ENCODE measurements at places on chromosomes 16 and 17.

DNA sequence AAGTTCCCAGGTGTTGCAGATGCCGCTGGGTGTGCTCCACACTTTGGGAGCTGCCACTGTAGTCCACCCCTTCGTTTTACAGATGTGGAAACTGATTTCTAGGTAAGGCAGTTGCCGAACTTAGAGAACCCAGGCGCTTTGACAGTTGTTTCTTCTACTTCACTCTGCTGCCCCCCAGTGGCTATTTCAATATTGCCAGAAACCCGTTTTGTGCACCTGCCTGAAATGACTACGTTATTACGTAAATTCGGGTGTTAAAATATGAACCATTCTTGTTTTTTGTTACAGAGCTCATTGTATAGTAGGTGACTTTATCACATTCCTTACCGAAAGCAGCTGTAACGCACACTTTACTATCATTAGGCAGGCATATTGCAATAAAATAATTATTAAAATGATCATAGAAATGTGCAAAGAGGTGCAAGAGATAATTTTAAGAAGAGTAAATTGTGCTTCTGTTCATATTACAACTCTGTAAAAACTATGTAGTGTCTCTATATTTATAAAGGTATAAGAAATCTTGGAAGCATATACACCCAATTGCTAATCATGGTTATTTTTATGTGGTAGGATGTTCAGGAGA lies 44.9 kb downstream of the OTOA start:
- DNase-seq: peak; percentile 11

- DNase-seq: no peak
Observed at GRCh38 chr16:2173916-2174315, 18.3 kb downstream of the TRAF7 start.

DNA sequence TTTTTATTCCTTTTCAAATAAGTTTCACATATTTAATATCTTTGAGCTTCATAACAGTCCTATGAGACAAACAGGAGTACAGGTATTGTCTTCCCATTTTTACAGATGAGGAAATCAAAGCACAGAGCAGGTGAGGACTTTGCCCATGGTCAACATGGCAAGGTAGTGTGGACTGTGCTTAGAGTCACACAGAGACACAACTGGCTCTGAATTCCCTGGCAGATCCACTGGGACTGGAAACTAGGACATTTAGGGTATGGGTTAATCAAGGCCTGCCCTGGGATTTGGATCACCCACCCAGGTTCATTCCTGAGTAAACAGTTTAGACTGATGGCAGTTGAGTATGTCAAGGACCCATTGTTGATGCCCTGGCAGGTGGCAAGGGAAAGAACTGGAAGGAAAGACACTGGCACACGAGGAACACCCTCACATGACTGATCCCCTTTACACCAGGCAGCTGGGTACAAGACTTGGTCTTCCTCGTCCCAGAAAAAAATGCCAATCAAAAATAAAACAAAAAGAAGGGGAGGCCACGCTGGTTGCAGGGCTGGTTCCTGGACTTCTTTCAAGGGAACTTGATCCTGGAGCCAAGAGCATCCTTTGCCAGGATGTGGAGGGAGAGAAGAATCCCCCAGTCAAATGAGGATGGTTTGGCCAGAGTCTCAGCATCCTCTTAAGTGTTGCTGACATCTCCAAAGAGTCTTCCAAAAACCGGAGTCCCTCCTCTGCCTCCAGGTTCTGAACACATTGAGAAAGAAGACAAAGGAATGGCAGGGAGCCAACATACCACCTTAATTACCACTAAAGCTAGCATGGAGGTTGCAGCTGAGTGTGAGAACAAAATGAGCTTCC lies 34.9 kb downstream of the CHD9 start:
- DNase-seq: no peak

DNA sequence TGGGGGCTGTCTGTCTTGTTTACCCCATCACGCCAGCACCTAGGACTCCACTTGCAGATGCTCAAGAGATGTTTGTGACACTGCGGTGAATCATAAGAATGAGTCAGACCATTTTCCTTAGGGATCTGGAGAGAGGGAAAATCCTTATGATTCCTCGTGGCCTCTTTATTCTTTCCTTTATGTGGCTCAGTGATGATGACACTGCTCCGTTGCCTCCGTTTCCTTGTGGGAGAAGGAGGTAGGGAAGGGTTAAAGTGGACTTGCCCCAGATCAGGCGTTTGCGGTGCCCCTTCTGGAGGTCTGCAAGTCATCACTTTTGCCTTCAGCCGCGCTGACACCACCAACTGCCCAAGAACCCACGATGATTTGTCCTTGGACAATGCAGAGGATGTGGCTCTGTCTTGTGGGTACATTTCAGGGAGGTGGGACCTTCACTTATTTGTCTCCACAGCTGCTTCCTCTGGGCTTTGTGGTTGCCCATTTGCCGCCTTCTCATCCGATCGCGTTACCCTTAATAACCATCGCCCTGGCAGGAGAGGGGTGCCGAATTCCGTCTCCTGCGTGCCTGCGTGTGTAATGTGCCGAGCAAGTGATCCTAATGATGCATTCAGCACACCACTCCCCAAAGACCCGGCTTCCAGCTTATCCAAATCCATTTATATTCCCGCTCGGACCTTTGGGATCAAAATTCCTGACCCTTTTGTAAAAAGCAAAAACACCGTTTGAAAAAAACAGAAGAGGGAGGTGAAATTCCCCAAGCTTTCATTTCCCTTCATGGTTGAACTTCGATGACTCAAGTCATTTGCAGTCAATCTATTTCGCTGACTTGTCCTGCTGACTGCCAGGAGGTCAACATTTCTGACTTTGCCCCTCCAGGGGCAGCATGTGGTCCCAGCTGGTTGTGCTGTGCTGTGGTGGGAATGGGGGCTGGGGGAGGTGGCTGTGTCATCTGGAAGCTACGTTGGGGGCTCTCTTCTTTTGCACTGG lies 87.2 kb upstream of the IRX3 start:
- DNase-seq: no peak

DNA sequence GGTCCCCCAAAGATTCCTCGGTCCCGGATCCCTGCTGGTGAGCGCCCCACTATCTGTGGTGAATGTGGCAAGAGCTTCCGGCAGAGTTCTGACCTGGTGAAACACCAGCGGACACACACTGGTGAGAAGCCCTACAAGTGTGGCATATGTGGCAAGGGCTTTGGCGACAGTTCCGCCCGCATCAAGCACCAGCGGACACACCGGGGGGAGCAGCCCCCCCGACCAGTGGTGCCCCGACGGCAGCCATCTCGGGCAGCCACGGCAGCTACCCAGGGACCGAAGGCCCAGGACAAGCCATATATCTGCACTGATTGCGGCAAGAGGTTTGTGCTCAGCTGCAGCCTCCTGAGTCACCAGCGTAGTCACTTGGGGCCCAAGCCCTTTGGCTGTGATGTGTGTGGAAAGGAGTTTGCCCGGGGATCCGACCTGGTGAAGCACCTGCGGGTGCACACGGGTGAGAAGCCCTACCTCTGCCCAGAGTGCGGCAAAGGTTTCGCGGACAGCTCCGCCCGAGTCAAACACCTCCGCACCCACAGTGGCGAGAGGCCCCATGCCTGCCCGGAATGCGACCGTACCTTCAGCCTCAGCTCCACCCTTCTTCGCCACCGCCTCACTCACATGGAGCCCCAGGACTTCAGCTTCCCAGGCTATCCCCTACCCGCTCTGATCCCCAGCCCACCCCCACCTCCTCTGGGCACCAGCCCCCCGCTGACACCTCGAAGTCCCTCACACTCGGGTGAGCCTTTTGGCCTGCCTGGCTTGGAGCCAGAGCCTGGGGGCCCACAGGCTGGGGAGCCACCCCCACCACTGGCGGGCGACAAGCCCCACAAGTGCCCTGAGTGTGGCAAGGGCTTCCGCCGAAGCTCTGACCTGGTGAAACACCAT lies 2.8 kb downstream of the ZNF48 start:
- no peak for DNase-seq

DNA sequence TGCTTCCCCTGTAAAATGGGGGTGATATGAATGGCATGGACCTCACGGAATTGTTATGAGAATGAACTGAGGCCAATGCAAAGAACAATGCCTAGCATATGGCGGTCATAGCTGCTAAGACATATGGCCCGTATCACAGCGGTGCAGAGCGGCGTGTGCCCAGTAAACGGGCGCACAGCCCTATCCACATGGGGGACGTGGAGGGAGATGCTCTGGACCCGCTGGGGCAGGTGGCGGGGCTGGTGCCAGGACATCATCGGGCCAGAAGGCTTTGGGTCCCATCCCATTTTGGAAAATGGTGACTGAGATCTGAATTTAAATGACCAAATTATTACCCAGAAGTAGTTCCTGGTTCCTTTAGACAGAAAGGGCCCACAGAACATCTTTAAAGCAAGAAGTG lies 18.5 kb upstream of the CPSF4L start:
- DNase-seq: no peak

DNA sequence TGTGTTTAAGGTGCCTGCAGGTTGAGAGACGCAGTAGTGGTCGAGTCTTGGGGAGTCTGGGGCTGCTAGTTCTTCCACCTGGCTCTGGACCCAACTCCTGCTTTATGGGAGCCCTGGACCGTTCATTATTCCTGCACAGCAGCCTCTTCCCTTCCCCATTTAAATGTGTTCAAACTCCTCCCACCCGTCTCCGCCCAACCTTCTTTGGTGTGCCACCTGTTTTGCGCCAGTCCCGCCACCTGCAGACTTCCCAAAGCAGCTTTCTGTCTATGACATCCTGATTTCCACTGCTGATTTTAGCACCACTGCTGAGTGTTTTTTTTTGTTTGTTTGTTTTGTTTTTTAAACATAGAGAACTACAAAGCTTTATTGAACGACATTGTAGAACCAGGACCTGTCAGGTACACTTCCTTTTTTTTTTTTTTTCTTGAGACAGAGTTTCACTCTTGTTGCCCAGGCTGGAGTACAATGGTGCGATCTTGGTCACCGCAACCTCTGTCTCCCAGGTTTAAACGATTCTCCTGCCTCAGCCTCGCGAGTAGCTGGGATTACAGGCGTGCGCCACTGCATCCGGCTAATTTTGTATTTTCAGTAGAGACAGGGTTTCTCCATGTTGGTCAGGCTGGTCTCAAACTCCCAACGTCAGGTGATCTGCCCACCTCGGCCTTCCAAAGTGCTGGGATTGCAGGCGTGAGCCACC lies 12.8 kb downstream of the ADORA2B start:
- no peak for DNase-seq

DNA sequence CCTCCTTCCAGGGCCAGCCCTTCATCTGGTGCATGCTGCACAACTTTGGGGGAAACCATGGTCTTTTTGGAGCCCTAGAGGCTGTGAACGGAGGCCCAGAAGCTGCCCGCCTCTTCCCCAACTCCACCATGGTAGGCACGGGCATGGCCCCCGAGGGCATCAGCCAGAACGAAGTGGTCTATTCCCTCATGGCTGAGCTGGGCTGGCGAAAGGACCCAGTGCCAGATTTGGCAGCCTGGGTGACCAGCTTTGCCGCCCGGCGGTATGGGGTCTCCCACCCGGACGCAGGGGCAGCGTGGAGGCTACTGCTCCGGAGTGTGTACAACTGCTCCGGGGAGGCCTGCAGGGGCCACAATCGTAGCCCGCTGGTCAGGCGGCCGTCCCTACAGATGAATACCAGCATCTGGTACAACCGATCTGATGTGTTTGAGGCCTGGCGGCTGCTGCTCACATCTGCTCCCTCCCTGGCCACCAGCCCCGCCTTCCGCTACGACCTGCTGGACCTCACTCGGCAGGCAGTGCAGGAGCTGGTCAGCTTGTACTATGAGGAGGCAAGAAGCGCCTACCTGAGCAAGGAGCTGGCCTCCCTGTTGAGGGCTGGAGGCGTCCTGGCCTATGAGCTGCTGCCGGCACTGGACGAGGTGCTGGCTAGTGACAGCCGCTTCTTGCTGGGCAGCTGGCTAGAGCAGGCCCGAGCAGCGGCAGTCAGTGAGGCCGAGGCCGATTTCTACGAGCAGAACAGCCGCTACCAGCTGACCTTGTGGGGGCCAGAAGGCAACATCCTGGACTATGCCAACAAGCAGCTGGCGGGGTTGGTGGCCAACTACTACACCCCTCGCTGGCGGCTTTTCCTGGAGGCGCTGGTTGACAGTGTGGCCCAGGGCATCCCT lies 7.4 kb downstream of the NAGLU start:
- DNase-seq: no peak

DNA sequence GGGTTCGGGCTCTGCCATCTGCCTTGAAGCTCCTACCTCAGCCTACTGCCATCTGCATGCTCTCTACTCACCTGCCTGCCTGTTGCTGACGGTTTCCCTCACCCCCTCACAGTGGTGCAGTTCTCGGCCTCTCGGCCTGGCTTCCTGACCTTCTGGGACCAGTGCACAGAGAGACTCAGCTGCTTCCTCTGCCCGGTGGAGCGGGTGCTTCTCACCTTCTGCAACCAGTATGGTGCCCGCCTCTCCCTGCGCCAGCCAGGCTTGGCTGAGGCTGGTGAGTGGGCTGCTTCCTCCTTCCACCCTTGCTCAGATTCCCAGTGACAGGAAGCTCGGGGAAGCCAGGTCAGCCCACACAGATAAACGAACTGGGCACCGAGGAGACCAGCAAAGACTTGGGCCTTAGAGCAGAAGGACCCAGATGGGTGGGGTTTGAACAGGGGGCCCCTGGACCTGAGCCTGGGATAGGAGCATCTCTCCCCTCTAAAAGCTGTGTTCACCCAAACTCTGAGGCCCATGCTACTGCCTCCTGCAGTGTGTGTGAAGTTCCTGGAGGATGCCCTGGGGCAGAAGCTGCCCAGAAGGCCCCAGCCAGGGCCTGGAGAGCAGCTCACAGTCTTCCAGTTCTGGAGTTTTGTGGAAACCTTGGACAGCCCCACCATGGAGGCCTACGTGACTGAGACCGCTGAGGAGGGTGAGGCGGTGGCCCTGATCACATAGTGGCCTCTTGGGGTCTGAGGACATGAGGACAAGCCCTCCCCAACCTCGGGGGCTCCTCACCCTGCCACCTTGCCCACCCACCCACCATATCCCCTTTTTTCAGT lies 16.4 kb downstream of the RIPOR1 start:
- no peak for DNase-seq

DNA sequence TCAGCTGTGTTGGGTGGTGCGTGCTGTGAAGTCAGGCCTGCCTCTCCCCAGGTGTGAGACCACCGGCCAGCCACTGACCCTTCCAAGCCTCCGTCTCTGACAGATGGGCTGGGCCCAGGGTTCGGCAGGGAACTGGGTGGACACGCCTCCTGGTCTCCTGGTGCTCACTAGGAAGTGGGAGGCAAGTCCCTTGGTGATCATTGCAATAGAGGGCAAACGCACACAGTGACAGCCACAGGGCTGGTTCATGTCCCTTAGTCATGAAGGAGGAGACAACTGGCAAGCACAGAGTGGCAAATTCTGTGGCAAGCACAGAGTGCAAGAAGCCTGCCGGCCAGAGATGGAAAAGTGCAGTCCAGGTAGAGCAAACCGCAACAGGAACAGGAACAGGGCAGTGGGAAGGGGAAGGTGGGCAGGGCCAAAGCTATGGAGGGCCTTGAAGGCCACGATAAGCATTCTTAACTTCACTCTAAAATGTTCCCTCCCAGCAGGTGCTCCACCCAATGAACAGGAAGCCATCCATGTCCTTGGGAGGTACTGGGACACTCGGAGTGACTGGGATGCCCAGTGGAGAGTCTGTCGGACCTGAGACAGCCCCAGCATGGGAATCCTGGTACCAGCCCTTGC lies 21.9 kb downstream of the USP7 start:
- DNase-seq: no peak
